ENCODE measurements at places on chromosomes 5 and 9.
A peak's percentile ranks its signal among the peaks of the same experiment; 100 is the strongest.

DNA sequence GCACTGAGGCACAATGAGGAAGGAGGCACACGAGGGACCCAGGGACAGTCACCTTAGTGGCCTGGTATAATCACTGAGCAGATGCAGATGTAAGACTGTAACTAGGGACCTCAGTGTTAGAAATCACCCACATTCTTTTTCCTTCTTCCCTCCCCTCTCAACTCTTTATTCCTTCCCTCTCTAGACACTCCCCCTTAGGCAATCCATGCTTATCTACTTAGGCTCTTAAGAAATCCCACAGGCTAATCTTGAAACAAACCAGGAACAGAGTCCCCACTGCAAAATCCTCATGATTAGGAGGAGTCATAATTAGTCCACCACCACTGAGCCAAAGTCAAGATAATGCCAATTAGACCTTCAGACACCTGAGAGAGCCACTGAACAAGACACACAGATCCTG, 84.7 kb downstream of the ELAVL2 start:
- no peak for DNase-seq

GRCh38 chr5:115778417-115778816, 38.0 kb downstream of the CDO1 start:
- DNase-seq, result no peak

- DNase-seq, result no peak
Observed at GRCh38 chr5:140303966-140304365, 1.1 kb upstream of the PFDN1 start.

- peak; percentile 87 for DNase-seq
Observed at GRCh38 chr5:172929371-172929838, 29.8 kb upstream of the RPL26L1 start.
